ENCODE measurements at places on chromosomes 11 and 22.

- no peak for DNase-seq
- no peaks in the 10 kb centered on the region for H3K27me3 ChIP-seq
- H3K27ac ChIP-seq: no peak overlapping the region
- H3K36me3 ChIP-seq: no peaks in the 10 kb centered on the region
- H3K4me1 ChIP-seq: no peaks in the 10 kb centered on the region
- H3K4me3 ChIP-seq: no peak overlapping the region
Observed at GRCh38 chr11:127071606-127072005, 71.0 kb upstream of the KIRREL3 start.

GRCh38 chr11:103453126-103453525 lies 343.9 kb downstream of the DYNC2H1 start:
- no peaks in the 10 kb centered on the region for H3K4me1 ChIP-seq
- no peaks in the 10 kb centered on the region for H3K36me3 ChIP-seq
- H3K27ac ChIP-seq: no peak overlapping the region
- no peak overlapping the region for H3K4me3 ChIP-seq
- no peak for DNase-seq

DNA sequence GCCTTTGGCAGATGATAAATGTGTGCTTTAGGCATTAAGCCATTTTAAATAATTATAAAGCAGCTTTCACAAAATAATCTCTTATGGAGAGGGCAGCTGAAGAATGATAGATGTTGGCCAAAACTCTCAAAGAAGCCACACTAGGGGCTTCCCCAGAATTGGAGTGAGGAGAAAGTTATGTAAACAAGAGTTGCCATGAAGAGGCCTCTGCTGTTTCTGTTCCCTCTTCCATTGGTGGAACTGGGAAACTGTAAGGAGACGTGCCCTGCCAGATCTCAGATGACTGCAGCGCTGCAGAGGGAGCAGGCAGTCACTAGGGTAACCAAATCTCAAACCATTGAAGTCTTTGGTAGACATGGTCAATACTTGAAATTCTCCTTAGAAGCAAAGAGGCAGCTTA lies 19.4 kb upstream of the APLP2 start:
- no peaks in the 10 kb centered on the region for H3K27me3 ChIP-seq
- DNase-seq: no peak
- H3K4me3 ChIP-seq: no peak overlapping the region
- no peak overlapping the region for H3K27ac ChIP-seq
- H3K36me3 ChIP-seq: no peaks in the 10 kb centered on the region

GRCh38 chr11:78853521-78853920 lies 278.9 kb upstream of the NARS2 start:
- H3K27me3 ChIP-seq: no peaks in the 10 kb centered on the region
- H3K36me3 ChIP-seq: no peaks in the 10 kb centered on the region
- H3K4me3 ChIP-seq: no peak overlapping the region

DNA sequence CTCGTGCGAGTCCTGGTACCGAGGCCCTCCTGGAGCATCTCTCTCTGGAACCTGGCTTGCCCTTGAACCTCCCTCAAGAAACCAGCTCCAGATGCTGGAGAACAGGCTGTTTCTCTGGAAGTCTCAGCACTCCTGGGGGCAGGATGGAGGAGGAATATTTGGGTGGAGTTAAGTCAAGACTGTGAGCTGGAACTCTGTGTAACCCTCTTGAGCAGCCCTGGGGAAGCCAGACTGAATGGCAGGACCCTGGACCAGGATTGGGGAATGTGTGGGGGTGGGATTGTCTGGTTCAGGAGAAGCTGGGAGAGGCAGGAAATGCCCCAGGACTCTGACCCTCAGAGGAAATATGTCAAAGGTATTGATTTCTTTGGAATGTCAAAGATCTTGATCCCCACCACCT lies 7.7 kb downstream of the CREB3L1 start:
- no peak for DNase-seq
- no peak overlapping the region for H3K27ac ChIP-seq
- H3K36me3 ChIP-seq: no peaks in the 10 kb centered on the region
- H3K27me3 ChIP-seq: no peaks in the 10 kb centered on the region
- no peak overlapping the region for H3K4me3 ChIP-seq
- H3K4me1 ChIP-seq: no peaks in the 10 kb centered on the region

GRCh38 chr11:17972987-17973386 lies 39.9 kb downstream of the SERGEF start:
- H3K27ac ChIP-seq: no peak overlapping the region
- H3K4me3 ChIP-seq: no peak overlapping the region
- H3K27me3 ChIP-seq: no peaks in the 10 kb centered on the region
- no peaks in the 10 kb centered on the region for H3K4me1 ChIP-seq
- DNase-seq: no peak
- H3K36me3 ChIP-seq: no peaks in the 10 kb centered on the region

- DNase-seq: no peak
- H3K27me3 ChIP-seq: no peaks in the 10 kb centered on the region
- no peaks in the 10 kb centered on the region for H3K4me1 ChIP-seq
- no peak overlapping the region for H3K27ac ChIP-seq
- H3K4me3 ChIP-seq: no peak overlapping the region
- no peaks in the 10 kb centered on the region for H3K36me3 ChIP-seq
Observed at GRCh38 chr22:29944339-29944738, 61.4 kb downstream of the MTMR3 start.

- DNase-seq: no peak
- peaks cover 88% of the 10 kb centered on the region for H3K36me3 ChIP-seq
- H3K27ac ChIP-seq: no peak overlapping the region
Observed at GRCh38 chr11:11937957-11938356, 70.5 kb downstream of the DKK3 start.

GRCh38 chr11:88231894-88232482 lies 56.7 kb upstream of the RAB38 start:
- H3K4me1 ChIP-seq: no peaks in the 10 kb centered on the region
- no peaks in the 10 kb centered on the region for H3K36me3 ChIP-seq
- no peak overlapping the region for H3K4me3 ChIP-seq
- DNase-seq: no peak
- peaks cover 3% of the 10 kb centered on the region for H3K27me3 ChIP-seq
- no peak overlapping the region for H3K27ac ChIP-seq

DNA sequence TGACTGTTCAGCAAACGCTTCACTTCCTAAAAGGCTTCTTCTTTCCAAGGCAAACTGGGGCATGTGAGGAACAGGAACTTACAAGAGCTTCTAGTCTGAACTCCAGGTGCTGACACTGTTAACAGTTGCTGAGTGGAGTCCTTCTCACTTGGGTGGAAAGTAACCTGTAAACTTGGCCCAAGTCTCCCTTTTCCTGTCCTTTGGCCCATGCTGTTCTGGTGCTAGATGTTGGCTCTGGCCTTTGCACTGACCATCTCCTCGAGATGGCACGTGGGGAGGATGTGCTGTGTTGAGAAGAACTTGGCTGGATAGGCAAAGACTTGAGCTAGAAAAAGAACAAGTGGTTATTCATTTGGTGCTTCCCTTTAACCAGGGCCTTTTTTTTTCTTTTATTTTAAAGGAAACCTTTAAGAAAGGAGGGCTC lies 53.6 kb downstream of the PTPRJ start:
- no peaks in the 10 kb centered on the region for H3K36me3 ChIP-seq
- no peak overlapping the region for H3K27ac ChIP-seq
- no peak for DNase-seq
- no peak overlapping the region for H3K4me3 ChIP-seq
- H3K27me3 ChIP-seq: no peaks in the 10 kb centered on the region
- H3K4me1 ChIP-seq: no peaks in the 10 kb centered on the region

DNA sequence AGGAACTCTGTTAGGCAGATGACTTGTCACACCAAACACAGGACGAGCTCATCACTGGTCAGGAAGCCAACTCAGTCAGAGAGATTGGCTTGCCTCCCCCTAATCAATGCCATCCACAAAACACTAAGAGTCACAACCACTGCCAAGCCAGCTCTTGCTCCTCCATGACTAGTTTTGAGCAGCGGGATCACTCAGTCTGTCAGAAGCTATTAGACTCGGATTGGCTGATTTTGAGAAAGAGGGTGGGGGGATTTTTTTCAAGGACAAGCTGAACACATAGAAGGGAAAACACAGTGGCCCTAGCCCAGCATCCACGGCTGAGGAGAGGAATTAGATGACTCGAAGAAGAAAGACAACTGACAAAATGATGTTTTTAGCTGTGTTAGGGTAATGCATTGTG lies 55.9 kb downstream of the SEZ6L start:
- H3K27me3 ChIP-seq: no peaks in the 10 kb centered on the region
- no peak overlapping the region for H3K4me3 ChIP-seq
- H3K4me1 ChIP-seq: no peaks in the 10 kb centered on the region
- no peak overlapping the region for H3K27ac ChIP-seq
- DNase-seq: no peak

GRCh38 chr11:38990841-38991240 lies 2392.8 kb upstream of the RAG2 start:
- H3K4me3 ChIP-seq: no peak overlapping the region
- H3K36me3 ChIP-seq: no peaks in the 10 kb centered on the region
- no peaks in the 10 kb centered on the region for H3K27me3 ChIP-seq
- DNase-seq: no peak
- H3K4me1 ChIP-seq: no peaks in the 10 kb centered on the region
- no peak overlapping the region for H3K27ac ChIP-seq

GRCh38 chr11:69278091-69278867 lies 15.7 kb upstream of the MYEOV start:
- H3K4me1 ChIP-seq: peaks cover 4% of the 10 kb centered on the region
- H3K27me3 ChIP-seq: no peaks in the 10 kb centered on the region
- H3K4me3 ChIP-seq: no peak overlapping the region
- peak overlapping the region; percentile 60 for H3K27ac ChIP-seq
- peak; percentile 75 for DNase-seq
- no peaks in the 10 kb centered on the region for H3K36me3 ChIP-seq

- no peaks in the 10 kb centered on the region for H3K4me1 ChIP-seq
- H3K36me3 ChIP-seq: no peaks in the 10 kb centered on the region
- H3K27ac ChIP-seq: no peak overlapping the region
- no peak for DNase-seq
- no peaks in the 10 kb centered on the region for H3K27me3 ChIP-seq
- H3K4me3 ChIP-seq: no peak overlapping the region
Observed at GRCh38 chr11:78973876-78974275, 399.2 kb upstream of the NARS2 start.

DNA sequence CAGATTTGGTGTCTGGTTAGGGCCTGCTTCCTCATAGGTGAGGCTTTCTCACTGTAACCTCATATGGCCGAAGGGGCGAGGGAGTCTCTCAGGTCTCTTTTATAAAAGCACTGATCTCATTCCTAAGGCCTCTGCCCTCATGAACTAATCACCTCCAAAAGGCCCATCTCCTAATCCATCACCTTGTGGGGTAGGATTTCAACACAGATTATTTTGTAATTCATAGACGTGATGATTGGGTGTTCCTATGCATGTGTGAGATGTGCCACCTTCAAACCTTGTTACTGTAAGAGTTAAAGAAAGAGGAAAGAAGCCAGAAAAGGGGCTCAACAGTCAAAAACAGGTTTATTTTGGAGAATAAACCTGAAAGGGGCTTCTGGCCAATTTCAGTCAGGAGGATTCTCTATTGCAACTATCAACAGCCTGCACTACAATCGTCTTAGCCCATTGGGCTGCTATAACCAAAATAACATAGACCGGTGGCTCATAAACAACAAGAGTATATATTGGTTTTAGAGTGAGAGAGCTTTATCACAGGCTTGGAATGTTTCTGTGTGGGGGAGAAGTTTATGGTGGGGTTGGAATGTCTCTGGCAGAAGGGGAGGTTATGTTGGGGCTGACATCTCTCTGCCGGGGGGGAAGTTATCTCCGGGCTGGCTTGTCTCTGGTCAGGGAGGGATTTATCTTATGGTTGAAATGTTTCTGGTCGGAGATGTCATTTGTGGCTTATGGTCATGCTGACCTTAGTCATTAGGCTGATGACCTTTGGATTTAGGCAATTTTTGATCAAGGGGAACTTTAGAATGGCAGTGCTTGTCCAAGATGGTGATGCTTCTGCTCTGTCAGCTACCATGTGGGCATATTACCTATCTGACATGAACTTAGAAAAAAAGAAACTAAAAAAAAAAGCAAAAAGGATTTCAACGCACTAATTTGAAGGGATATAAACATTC lies 35.1 kb downstream of the CSF2RB start:
- H3K4me3 ChIP-seq: no peak overlapping the region
- H3K36me3 ChIP-seq: no peaks in the 10 kb centered on the region
- H3K4me1 ChIP-seq: no peaks in the 10 kb centered on the region
- no peak for DNase-seq
- H3K27me3 ChIP-seq: no peaks in the 10 kb centered on the region

DNA sequence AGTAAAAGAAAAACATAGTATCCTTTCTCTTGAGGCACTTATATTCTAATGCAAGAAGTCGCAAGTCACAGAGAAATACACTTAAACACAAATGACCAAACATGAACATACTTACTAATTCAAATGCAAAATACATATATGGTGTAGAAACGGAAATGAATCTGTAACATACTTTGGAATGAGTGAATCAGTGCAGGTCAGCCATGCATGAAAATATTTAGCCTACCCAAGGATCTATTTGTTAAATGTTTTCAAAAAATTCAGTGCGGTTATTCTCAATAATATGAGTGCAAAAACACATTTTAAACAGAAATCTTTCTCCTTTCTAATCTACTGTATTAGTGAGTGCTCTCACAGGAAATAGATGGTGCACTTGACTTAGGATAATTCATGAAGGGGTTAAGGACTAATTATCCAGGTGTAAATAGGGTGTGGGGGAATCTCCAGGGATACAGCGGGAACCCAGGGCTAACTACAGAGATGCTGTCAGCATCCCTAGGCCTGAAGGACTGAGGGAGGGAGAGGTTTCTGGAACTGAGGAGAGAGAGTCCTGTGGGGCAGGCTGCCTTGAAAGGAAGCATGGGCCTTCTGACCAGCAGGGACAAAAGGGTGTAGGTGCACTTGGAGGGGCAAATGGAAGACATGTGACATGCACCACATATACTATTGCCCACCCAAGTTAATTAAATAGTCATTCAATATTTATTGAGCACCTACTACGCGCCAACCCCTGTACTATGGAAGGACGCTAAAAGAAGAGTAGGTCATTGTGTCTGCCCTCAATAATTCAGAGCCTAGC lies 139.2 kb downstream of the MAML2 start:
- no peak overlapping the region for H3K27ac ChIP-seq
- no peak for DNase-seq
- H3K27me3 ChIP-seq: no peaks in the 10 kb centered on the region
- H3K4me3 ChIP-seq: no peak overlapping the region
- H3K36me3 ChIP-seq: no peaks in the 10 kb centered on the region
